ENCODE measurements at places on chromosomes 5 and 9.
A peak's percentile ranks its signal among the peaks of the same experiment; 100 is the strongest.

DNA sequence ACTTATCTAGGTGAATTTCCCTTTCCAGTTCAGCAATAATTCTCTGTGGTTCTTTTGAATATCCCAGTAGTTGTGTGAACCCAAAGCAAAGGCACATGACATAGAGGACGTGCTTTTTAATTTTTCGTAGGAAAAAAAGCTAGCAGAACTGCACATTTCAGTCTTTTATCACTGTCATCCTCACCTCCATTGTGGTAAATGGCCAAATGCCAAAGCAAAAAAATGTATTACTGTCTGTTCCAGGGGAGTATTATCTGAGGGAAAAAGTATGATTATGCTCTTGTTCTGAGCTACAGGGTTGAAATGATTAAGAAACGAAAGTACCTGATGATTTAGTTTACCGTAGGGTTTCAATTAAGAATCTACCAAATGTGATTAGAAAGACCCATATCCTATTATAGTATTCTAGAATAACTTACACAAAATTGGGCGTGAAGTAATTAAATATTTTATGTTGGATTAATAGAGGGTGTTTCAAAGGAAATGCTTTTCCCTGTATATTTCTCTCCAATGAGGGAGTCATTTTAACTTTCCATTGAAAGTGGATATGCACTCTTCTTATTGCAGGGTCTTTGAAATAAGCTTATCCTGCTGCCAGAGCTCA is 62.7 kb downstream of the CAVIN4 start:
- no peak for DNase-seq

DNA sequence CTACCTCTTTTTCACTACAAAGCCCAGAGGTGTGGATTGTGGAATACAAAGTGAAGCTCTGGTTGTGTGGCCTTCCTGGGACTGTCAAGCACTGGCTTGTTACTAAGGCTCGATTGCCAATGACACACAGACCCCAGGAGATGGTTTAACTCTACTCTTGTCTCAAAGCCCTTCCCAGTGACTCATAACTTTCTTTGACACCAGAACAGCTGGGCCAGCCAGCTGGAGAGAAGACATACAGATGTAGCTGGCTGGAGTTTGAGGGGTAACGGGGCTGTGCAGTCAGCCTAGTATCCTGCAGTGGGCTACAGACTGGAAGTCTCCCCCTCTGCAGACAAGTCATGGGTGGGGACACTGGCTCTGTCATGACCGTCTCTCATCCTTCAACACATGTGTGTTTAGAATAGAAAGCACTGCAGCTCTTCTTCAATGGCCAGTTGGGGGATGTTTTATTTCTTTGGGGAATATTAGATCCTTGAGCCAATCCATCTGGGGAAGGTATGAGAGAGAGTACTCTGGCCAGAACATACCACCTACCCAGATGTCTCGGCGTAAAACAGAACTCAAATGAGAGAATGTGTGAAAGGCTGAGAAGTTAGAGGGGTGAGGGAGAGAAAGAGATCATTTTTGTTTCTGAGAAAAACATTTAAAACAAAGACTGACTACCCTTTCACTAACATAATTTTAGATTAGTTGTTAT is 53.3 kb downstream of the SEMA6A start:
- peak; percentile 54 for DNase-seq

- peak; percentile 28 for DNase-seq
Measured at GRCh38 chr5:135343413-135343812, 55.6 kb downstream of the MACROH2A1 start.

DNA sequence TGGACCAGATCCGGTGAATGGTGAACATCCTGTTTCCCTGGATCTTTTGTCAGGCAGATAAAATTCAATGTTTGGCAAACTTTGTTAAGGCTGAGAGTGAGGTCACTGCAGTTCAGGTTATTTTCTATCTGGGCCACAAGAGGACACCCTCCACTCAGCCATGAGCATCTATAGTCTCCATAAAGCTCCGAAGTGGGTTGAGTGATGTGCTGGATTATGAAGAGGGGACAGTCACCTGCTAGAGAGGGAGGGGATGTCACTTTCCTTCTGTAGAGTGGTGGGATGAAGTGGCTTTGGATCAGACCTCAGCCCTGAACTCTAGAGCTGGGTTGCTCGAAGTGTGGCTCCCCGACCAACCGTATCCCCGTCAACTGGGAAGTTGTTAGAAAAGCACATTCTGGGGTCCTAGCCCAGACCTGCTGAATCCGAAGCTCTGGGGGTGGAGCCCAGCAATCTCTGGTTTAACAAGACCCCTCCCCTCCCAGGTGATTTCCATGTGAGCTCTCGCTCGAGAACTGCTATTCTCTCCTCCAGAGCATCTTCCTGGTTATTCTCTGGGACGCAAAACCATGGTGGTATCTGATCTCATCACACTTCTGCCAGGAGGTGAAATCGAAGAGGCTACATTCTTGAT is 31.8 kb upstream of the FGF1 start:
- DNase-seq: peak; percentile 75

DNA sequence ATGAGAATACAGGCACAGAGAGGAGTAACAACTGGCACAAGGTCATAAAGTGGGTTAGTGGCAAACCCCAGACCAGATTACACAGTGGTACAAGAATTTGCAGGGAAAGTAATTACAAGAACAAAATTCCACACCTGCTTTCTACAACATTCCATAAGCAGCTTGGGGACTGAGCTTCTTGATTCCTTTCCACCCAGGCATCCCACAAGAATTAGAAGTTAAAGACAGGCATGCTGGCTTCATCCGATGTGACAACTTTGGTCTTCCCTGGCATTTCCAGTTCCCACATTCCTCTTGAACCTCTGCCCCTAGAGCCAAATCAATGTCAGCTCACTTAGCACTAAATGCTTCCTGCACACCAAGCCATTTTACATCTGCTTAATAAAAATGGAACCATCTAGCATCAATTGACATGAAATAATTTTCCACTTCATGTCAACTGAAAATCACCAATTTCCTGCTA is 435.8 kb upstream of the PAPPA start:
- no peak for DNase-seq
